Progenitor cell of endocrine pancreas (in vitro differentiated cells): ENCODE measurements at places on chromosomes 2 and 18. TPM values are rescaled to one million over a fixed set of nuclear protein-coding genes. Genes with fewer than 3 reads are reported as not detected.

The KCNK3 gene
- 1.2 and 1.5 TPM in 2 replicates for total RNA-seq

The IL1F10 gene
- not detected in 2 replicates for total RNA-seq

The GPR45 gene
- not detected in 2 replicates for total RNA-seq

The VWC2L gene
- 0.16 TPM in 1 of 2 replicates, not detected in the other for total RNA-seq

The AQP12B gene
- not detected in 2 replicates for total RNA-seq

The CROCC2 gene
- total RNA-seq, result 0.36 and 0.40 TPM in 2 replicates

GRCh38 chr2:168528016-168528415 lies 71.9 kb downstream of the CERS6 start:
- DNase-seq, result no peak

DNA sequence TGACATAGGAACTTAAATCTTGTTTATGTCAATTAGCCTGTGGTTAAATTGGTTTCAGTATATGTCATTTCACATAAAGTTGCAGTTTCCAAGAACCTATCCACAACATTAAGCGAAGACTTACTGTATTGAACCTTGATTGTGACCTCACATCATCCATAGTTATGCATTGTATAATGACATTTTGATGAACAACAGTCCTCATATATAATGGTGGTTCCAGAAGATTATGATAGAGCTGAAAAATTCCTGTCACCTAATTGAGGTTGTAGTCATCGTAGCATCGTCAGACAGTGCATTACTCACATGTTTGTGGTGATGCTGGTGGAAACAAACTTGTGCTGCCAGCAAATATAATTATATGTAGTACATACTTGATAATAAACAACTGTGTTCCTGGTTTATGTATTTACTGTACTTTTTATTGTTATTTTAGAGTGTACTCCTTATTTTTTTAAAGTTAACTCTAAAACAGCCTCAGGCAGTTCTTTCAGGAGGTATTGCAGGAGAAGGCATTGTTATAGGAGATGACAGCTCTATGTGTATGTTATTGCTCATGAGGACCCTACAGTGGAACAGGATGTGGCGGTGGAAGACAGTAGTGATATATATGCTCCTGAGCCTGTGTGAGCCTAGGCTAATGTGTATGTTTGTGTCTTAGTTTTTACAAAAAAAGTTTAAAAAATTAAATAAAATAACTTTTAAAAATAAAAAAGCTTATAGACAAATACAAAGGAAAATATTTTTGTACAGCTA lies 56.6 kb downstream of the UBE2E3 start:
- DNase-seq, result no peak

DNA sequence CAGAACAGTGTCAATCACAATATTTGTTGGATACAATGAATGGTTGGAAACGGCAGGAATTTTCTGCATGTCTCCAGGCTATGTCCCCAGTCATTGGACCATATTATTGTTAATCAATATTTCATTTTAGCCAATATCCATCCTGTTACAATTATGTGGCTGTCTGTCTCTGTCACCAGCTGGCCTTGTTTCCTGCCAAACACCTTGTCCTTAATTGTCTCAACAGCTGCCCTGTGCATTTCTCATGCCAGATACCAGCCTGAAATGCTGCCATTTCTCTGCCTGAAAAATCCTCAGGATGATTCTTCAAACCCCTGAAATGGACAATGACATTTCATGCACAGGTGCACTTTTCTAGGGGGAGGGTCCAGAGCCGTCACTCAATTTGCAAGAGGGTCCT lies 170.6 kb downstream of the ALPK2 start:
- DNase-seq, result no peak

DNA sequence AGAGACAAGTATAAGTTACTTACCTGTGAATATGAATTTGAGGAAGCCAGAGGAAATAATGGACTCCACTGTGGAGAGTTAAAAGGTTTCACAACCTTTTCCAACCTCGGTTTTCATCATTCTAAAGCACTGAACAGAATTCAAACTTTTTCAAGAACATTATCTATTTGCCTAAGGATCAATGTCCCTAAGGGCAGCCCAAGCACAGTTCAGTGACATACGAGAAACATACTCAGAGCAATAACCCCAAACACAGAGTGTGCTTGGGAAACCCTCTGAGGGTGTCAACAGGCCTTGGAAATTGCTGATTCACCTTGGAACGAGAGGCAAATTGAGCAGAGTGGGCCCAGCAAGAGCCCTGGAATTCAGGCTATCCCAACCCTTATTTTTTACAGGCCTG lies at the start of gene ABCB11:
TSS of gene ABCB11 (minus strand) at position 123 of the 400 bp plus-strand sequence. CDS start 13,199 bp downstream, outside the sequence.
- no peak for DNase-seq

GRCh38 chr2:85680707-85681371 lies 12.8 kb upstream of the SFTPB start:
- DNase-seq, result no peak

- no peak for DNase-seq
Observed at GRCh38 chr18:22272242-22272641, 102.9 kb downstream of the GATA6 start.

- no peak for DNase-seq
Observed at GRCh38 chr18:42296192-42296591, 341.2 kb downstream of the PIK3C3 start.

GRCh38 chr2:71603311-71603811 lies 150.0 kb downstream of the DYSF start:
- no peak for DNase-seq

DNA sequence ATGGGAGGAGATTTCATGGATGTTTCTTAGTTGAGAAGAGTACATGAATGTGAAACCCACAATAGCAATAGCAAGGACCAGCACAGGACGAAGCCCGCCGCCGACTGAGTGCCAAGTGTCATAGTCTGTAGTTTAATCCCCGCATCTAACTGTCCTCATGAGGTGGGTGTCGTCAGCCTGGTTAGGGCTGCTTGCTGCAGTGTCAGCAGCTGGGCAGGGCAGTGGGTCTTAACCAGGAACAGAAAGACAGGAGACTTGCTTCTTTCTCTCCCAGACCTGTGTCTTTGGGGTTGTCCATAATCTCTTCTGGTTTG lies 146.6 kb downstream of the VAPA start:
- no peak for DNase-seq

DNA sequence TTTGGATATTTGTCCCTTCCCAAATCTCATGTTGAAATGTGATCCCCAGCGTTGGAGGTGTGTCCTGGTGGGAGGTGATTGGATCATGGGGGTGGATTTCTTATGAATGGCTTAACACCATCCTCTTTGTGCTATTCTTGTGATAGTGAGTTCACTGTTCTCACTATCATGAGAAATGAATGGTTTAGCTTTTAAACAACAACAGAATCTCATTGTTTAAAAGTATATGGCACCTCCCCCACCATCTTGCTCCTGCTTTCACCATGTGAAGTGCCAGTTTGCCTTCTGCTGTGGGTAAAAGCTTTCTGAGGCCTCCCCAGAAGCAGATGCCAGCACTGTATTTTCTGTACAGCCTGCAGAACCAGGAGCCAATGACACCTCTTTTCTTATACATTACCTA lies 38.1 kb downstream of the KIAA1328 start:
- no peak for DNase-seq

- DNase-seq, result no peak
Observed at GRCh38 chr2:176409671-176410070, 140.4 kb downstream of the MTX2 start.

GRCh38 chr2:56217106-56217505 lies 33.3 kb downstream of the CCDC85A start:
- no peak for DNase-seq

GRCh38 chr18:58580078-58580477 lies 48.8 kb downstream of the ALPK2 start:
- DNase-seq, result no peak

DNA sequence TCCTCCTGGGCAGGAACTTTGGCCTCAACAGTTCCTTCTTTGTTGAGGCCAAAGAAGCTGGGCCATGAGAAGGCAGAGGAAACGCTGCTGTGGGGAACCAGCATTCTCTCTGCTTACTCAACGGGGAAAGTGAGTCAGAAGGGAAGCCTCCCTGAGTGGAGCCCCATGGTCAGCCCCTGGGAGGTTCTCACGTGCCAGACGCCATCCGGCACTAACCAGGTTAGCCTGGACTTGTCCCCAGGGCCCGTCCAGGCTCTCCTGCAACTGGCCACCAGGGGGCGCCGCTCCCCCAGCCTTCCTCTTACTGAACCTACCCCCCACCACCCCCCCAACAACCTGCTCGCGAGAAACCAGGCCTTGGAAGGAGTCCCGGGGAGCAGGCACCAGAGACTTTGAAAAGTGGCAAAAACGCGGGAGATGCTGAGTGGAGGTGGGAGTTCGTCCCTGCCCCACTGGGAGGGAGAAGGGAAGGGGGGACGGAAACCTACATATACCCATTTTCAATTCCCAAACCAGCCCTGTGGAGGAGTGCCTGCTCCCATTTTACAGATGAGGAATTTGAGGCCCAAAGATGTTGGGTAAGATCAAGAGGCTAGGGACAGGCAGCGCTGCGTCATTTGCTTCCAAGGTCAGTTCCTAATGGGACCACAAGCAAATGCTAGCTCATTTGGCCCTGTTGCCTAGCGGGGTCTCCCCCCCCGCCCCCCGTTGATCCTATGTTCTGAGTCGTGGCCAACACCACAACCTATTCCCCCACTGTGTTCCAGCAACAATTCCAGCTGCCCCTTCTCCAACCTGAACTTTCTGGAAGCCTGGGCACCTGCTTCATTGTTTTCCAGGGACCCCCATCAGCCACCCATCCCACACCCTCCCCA lies 20.0 kb downstream of the TEX44 start:
- DNase-seq, result peak; percentile 83

- DNase-seq, result no peak
Observed at GRCh38 chr2:112516801-112517200, 25.5 kb upstream of the POLR1B start.

DNA sequence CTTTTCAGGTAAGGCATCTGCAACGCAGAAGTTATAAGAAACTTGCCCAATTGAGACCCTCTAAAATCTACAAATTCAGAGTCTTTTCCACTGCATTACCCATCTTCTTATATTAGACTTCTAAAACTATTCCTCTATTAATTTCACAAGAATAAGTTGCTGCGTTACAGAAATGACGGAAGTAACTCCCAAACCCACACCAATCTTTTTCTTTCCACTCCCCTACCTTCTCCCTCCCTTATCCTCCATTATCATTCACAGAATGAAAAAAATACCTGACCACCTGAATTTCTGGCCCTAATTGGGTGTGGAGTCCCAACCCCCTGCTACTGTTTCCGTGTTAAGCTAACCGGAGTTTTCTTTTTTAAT lies 689 bp downstream of the RPRD1A start:
- no peak for DNase-seq

DNA sequence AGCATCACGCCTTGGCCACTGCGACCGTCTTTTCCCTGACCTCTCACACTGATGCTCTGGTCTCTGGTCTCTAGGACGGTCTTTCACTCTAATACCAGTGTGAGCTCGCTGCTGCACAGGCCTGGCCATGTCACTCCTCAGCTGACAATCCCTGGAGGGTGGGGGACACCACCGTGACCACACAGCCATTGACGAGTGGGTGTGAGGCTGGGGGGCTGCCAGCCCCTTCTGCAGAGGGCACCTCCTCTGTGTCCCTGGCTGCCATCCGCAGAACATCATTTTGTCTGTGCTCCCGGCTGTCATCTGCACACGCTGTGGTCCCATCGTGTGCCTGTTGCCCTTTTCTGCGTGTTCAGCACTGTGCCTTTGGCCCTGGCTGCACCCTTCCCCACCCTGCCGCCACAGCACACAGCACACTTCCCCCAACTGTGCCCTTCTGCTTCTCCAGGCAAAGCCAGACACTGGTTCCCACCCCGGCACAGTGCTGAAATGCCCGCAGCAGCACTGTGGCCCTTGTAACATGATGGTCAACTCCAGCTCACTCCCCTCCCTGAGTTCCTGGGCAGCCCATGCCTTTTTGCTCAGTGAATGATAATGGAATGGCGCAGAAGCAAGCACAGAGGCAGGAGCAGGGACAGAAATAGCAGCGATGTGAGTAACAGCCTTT lies 30.4 kb upstream of the INHBB start:
- no peak for DNase-seq
